ENCODE measurements at places on chromosomes 6 and 20.

GRCh38 chr6:144334150-144334708 lies 49.1 kb downstream of the UTRN start:
- DNase-seq, result no peak

DNA sequence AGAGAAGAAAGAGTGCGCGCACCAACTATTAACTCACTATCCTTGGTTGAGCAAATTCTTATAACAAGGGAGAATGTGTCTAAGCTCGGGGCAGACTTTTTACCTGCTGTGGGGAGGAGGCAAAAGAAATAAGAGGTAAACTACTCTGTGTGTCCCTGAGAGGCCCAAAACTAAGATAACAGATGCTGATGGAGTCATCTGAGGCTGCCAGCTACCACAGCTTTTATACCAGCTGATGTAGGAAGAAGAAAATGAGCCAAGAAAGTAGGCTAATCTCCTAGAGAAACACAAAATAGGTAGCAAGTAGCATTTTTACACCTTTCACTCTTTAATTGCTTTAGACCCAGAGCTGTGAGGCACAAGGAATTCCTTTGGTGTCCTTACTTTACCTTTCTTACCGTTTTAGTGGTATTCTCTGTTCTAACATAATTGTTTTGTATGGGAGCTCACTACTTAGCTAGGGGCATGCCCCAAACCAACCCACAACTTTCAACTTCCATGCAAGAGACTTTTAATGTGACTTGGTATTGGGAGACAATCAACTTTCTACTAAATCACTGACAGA lies 27.8 kb upstream of the PIM1 start:
- peak; percentile 53 for DNase-seq

- DNase-seq, result no peak
Observed at GRCh38 chr6:111720931-111721496, 115.3 kb upstream of the TRAF3IP2 start.

DNA sequence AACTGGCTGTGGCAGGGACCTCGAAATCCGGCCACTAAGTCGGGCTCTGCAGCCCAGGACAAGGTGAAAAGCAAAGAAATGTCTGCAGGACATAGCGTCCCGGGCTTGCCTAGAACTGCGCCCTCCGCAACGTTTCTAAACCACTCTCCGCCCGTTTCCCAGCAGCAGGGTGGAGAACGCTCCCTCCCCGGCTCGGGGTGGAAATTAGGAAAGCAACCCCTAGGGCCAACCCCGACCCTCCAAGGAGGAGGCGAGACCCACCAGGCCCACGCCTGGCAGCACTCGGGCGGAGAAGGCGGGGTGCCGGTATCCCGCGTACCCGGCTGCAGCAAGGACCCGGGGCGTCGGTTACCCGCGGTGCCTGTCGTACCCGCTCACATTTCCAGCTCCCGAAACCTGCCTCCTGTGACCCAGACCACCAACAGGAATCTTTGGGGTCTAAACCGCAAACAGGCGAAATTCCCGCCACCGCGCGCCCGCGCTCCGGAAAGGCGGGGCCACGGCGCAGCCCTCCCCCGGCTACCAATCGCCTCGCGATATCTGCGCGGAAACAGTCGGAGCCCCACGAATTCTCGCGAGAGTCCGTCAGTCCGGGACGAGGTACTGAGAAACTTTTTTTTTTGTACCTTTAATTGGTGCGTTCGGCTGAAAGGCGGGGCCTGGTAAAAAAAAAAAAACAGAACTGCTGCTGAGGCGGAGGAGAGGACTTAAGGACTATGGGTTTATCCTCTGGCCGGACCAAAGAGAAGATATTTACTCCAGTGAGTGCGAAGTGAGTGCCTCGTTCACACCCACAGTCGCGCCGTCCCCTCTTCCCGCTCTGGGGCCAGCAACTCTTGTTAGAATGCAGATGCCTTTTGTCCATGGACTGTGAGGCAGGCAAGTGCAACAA lies at the start of gene MMS22L:
Gene MMS22L, minus strand, starts transcription at position 491 of the 892 bp plus-strand sequence. CDS start 739 bp downstream, outside the sequence.
- DNase-seq, result peak; percentile 92

DNA sequence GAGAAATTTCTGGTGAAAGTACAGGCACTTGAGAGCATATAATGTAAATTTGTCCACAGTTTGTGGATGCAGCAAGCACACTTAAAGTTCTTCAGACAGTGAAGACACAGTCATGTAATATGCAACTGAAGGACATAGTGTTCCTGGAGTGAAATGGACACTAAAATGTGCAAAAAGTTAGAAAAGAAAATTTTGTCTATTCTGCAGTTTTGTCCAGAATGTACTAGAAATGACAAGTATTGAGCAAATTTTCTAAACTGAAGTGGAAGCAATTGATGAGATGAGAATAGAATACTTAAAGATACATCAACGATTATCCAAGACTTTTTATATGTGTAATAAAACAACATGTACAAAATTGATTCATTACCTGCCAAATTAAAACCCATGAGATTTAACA lies 647.0 kb upstream of the IMPG1 start:
- DNase-seq, result no peak

DNA sequence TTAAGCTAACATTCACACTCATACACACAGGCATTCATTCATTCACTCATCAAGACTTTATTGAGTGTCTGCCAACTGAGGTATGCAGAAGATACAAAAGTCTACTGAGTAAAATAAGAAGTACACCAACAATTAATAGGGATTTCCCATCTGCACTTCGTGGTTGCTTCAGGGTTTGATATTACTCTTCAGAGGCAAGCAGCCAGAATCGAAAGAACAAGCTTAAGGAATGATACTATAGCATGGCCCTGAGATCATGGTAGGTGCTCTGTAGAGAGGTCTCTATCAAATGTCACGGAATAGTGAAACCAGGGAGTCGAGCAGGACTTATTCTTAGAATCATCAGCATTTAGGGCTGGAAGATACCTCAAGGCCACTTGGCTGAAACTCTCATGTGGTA lies 135.4 kb downstream of the NRN1 start:
- DNase-seq, result no peak

DNA sequence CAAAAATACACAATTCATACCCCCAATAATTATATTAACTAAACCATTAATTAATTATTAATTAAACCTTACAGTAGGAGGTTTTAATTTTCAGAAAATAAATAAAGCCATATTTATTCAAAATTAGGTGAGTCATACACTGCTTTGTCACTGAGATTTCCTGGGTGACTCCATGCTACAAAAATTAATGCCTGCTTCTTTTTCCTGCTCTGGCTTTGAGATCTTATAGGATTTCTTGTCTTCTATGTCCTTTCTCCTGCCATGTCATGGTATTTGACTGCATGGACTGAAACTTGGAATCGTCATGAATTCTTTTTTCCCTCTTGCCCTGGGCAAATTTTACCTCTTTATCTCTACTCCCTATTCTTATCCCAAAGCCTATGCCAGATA lies 133.2 kb downstream of the PHACTR1 start:
- peak; percentile 4 for DNase-seq

GRCh38 chr6:122845464-122845863 lies 56.4 kb downstream of the SMPDL3A start:
- no peak for DNase-seq

- DNase-seq, result peak; percentile 45
Observed at GRCh38 chr6:34383656-34384320, 8.7 kb downstream of the NUDT3 start.

GRCh38 chr6:154868143-154868594 lies 126.9 kb upstream of the TIAM2 start:
- DNase-seq, result peak; percentile 69

DNA sequence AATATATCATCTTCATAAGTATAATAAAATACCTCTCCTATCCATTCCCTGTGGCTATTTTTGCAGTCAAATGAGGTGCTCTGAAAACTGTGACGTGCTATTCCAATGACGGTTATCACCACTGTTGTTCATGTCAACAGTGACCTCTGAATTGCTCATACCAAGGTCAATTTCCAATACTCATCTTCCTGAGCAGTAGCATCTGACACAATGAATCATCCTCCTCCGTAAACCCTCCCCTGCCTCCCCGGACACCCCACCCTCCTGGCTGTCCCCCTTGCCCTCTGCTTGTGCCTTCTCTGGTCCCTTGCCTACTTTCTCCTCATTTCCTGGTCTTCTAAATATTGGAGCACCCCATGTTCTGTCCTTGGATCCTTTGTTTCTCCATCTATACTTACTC lies 77.7 kb upstream of the SLC22A23 start:
- DNase-seq, result peak; percentile 56

GRCh38 chr20:37527638-37528445 lies at the start of gene BLCAP:
TSS of gene BLCAP (minus strand) at chr20:37527876. CDS start at chr20:37519174, 8,702 bp downstream.
- peak; percentile 81 for DNase-seq

DNA sequence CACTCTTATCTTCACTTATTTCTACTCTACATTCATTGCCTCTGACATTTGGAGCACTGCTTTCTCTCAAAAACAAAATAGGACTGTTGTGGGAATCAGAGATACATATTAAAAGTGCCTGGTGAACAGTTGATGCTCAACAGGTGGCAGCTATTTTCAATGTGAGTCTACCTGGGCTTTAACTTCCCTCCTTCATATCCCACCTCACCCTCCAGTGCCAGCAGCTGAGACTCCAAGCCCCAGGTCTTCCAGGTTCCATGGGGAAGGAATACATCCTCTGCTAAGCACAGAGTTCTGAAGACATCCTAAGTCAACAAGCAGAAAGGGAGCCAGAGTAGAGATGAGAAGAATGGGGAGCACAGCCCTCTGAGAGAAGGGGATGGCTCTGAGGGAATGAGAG lies 7.0 kb upstream of the FOXP4 start:
- DNase-seq, result no peak

DNA sequence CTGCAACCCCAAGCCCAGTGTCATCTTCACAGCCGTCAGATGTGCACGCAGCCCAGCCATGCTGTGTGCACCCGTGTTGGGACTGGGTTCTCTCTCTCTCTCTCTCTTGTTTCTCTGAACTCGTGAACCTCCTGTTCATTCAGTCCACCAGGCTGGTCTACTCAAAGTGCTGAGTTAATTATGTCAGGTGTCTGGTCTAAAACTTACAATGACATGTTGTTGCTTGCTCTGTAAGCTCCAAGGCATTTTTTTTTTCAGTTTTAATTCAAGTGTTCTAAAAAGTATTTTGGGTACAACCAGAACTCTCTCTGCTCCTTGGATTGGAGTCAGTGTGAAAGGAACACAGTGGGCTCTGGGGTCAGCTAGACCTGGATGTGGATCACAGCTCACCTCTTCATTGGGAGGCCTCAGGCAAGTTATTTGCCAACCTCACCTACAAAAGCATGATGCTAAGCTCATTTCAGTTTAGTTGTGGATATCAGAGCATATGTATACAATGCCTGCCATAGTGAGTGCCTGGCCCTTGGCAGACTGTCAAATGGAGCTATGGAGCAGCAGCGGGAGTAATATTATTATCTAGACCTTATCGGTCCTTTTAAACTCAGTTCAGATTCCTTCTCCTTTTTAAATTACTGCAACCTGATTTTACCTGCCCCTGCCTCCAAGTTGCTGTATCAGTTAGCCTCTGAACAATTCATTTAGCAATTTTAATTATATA lies 59.5 kb downstream of the PLEKHG1 start:
- DNase-seq, result no peak

- no peak for DNase-seq
Observed at GRCh38 chr6:132072831-132073230, 121.7 kb upstream of the CCN2 start.

GRCh38 chr6:79119217-79119616 lies 41.2 kb upstream of the PHIP start:
- DNase-seq, result no peak

- DNase-seq, result peak; percentile 45
Observed at GRCh38 chr6:26330859-26331217, 34.2 kb upstream of the BTN3A2 start.

- no peak for DNase-seq
Observed at GRCh38 chr6:13079096-13079723, 249.1 kb downstream of the TBC1D7 start.

DNA sequence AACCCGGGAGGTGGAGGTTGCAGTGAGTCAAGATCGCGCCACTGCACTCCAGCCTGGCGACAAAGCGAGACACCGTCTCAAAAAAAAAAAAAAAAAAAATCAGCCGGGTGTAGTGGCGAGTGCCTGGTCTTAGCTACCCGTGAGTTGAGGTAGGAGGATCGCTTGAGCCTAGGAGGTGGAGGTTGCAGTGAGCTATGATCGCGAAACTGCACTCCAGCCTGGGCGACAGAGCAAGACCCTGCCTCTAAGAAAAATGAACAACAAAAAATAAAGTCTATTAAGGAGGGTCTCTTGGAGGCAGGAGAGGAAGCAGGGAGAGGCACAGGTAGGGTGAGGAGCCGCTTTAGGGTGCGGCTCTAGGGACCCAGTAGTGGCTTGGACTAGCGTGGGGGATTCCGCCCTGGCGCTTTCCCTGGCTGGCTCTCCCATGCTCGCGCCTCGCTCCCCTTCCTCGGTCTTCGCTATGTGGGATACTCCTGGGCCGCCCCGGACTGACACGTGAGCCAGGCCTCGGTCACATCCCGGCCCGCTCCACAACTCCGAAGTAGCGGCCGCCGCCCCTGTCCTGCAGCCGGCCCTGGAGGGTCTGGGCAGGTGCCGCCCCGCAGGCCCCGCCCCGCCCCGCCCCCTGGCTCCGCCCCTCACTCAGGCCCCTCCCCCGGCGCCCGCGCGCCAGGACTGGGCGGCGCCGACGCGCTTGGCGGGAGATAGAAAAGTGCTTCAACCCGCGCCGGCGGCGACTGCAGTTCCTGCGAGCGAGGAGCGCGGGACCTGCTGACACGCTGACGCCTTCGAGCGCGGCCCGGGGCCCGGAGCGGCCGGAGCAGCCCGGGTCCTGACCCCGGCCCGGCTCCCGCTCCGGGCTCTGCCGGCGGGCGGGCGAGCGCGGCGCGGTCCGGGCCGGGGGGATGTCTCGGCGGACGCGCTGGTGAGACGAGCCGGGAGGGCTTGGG lies at the start of gene MYBL2:
Gene MYBL2, plus strand, starts transcription at position 739 of the 953 bp plus-strand sequence. Its CDS starts 170 bp downstream, at position 909.
- peak; percentile 51 for DNase-seq

GRCh38 chr6:125431971-125432370 lies 130.2 kb upstream of the HDDC2 start:
- no peak for DNase-seq

- peak; percentile 83 for DNase-seq
Observed at GRCh38 chr6:43790031-43790430, 20.0 kb downstream of the VEGFA start.

DNA sequence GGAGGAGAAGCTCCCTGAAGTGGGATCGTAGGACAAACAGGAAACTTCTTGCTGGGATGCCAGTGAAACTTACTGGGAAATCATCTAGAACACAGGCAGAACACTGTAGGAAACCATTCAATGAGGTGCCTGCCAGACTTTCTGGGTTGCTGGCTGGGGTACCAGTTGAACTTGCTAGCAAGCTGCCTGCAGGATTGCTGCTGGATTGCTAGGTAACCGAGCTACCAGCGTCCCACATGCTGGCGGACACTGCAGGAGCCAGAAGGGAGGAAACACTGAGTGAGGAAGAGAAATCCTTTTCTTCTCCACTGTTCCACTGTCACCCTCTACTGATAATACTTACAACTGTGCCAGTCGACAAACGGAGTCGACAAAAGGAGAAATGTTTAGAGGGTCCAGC lies 91.3 kb upstream of the SLC35B3 start:
- no peak for DNase-seq

- DNase-seq, result no peak
Observed at GRCh38 chr20:60007464-60007863, 49.2 kb downstream of the CDH26 start.

GRCh38 chr6:56936466-56936865 lies 18.4 kb upstream of the BEND6 start:
- DNase-seq, result no peak

- DNase-seq, result no peak
Observed at GRCh38 chr6:116369540-116369939, 1.2 kb upstream of the DSE start.

GRCh38 chr6:169858935-169859351 lies 107.5 kb downstream of the ERMARD start:
- DNase-seq, result no peak
